ENCODE measurements at places on chromosomes 2 and 18.

GRCh38 chr2:121825003-121825950 lies 69.8 kb downstream of the TSN start:
- no peak for DNase-seq

GRCh38 chr2:17981936-17982335 lies 103.5 kb downstream of the KCNS3 start:
- no peak for DNase-seq

GRCh38 chr18:40011201-40011600 lies 1943.8 kb upstream of the PIK3C3 start:
- DNase-seq: no peak

DNA sequence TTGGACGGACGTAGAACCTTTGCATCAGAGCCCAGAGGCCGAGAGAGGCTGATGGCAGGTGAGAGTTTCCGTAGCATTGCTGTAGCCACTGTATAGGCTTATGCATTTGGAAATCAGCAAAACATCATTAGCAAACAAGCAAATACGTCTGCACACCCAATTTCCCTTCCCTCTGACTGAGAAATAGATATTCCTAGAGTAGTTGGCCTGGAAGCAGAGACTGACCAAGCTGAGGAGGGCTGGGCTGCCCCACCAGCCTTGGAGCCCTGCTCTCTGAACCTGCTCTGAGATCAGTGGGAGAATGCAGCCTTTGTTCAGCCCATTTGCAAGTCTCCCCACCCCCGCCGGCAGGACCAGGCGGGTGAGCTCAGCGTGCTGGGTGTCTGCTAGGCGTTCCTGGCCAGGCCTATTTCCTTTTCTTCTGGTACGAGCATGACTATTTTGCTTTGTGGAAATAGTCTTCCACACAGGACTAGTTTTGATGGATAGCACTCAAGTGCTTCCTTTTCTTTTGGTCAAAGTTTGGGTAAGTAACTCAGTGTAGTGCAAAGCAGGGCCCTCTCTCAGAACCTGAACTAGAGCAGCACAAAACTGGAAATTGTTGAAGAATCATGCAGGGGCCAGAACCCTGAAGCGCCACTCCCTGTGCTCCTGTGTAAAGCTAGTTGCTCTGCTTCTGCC lies 21.9 kb upstream of the RNF149 start:
- no peak for DNase-seq

DNA sequence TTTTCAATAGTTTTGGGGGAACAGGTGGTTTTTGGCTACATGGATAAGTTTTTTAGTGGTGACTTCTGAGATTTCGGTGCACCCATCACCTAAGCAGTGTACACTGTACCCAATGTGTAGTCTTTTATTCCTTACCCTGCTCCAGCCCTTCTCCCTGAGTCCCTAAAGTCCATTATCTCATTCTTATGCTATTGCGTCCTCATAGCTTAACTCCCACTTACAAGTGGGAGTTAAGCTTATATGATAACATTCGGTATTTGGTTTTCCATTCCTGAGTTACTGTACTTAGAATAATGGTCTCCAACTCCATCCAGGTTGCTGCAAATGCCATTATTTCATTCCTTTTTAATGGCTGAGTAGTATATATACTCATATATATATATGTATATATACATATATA lies 90.9 kb upstream of the ACSL3 start:
- no peak for DNase-seq

DNA sequence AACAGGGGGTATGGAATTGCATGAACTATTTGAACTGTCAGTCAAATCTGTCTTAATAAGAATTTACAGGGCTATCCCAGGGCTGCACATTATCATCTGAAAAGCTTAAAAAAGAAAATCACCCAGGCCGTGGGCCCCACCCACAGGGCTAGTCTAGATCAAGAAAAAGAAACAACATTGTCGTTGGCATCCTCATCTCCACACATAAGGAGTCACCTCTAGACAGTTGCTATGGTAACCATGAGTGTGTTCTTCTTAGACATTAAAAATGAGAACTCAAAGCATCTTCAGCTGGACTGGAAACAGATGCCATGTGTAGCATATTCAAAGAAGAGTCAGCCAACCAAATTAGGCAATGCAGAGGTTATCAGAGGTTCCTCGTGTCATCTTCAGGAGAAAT lies 72.3 kb upstream of the CPO start:
- no peak for DNase-seq

DNA sequence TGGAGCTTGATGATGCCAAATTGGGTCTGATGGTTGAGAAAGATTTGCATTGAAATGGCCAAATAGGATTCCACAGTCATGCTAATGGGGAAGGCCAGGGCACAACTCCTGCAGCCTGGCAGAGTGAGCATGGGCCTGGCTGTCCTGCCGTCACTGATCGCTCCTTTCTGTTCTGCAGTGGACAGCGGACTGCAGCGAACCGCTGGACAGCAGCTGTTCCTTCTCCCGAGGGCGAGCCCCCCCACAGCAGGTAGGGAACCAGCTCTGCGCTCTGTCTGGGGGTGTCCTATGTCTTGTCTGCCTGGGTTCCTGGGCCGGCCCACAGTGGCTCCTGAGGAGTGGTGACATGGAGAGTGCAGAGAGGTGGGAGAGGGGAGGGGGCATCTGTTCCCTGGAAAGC lies 97.6 kb downstream of the CTIF start:
- no peak for DNase-seq

- no peak for DNase-seq
These were observed 88.7 kb upstream of the GLI2 start for GRCh38 chr2:120646994-120647393.

DNA sequence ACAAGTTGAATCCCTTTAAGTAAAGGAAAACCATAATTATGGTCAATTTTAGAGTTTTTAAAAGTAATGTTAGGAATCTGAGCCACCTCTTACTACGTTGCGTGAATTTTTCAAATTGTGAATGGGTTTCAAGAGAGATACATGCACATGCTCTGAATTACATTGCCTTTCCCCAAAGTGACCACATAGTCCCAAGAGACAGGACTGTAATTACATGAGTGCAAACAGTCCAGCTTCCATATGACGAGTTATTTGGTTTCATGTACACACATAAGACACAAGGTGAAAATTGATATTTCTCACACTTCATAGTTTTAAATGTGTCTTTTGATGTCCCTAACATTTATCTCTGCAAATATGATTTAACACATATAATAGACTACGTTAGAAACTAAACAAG lies 850.8 kb downstream of the LRP1B start:
- no peak for DNase-seq

GRCh38 chr2:220935789-220936321 lies 636.2 kb downstream of the EPHA4 start:
- no peak for DNase-seq

DNA sequence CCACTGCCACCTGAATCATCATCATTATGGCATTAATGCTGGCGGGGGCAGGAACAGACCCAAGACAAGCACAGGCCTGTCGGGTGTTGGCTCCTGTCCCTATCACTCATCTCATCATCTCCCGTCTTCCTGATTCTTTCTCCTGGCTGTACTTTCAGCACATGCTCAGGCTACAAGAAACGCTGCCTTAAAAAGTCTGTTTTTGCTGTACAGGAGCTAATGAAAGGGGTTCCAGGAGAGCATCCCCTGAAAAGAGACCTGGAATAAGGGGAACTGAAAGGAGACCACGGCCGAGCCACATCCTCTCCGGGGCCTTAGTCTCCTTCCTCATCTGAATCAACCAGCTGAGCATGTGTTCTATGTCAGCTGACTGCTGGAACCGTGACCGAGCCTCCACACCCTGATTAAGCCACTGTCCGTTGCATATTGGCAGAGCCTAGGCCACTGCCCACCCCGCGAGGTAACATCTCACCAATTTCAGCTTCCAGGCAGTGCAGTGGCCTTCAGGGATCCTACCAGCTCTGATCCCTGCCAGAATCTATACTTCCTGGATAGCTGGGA lies 62.6 kb downstream of the DNMT3A start:
- DNase-seq: no peak

- DNase-seq: no peak
These were observed 51.9 kb downstream of the SLC14A2 start for GRCh38 chr18:45667056-45667736.

- DNase-seq: no peak
These were observed 123.3 kb upstream of the KYNU start for GRCh38 chr2:142754182-142754581.

DNA sequence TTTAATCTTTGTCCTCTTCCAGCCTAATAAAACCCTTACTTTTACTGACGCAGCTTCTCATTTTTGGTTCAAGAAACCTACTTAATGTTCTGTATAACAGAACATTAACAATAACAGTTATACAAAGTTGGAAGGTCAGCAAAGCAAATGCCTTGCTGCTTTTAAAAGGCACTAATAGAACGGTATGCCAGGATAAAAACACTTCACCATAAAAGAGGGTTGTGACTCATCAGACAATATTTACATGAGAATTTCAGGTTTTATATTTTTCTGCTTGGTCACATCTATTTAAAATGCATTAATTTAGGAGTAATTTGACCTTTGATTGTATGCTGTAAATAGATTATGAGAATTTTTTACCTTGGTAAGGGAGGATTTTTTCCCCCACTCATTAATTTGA lies 3.0 kb downstream of the KLHL41 start:
- DNase-seq: no peak

GRCh38 chr2:11903085-11903606 lies 156.7 kb downstream of the LPIN1 start:
- no peak for DNase-seq

- no peak for DNase-seq
These were observed 6.9 kb upstream of the POTEF start for GRCh38 chr2:130135692-130136541.

DNA sequence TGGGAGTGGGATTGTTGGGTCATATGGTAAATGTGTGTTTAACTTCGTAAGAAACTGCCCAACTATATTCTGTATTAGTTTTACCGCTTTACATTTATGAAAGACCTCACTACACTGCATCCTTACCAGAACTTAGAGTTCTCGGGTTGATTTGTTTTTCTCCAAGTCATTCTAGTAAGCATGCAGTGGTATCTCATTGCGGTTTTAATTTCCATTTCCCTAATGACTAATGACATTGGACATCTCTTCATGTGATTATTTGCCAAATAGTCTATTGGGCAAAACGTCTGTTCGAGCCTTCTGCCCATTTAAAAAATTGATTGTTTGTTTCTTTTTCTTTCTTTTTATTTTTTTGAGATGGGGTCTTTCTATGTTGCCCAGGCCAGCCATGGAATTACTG lies 6.8 kb downstream of the FBLN7 start:
- DNase-seq: no peak

GRCh38 chr18:7803956-7804469 lies 236.9 kb downstream of the PTPRM start:
- DNase-seq: no peak

GRCh38 chr2:98932164-98932563 lies 3.9 kb downstream of the CRACDL start:
- no peak for DNase-seq

Data from EL (cell line).